ENCODE measurements at places on chromosomes 12 and 14.

DNA sequence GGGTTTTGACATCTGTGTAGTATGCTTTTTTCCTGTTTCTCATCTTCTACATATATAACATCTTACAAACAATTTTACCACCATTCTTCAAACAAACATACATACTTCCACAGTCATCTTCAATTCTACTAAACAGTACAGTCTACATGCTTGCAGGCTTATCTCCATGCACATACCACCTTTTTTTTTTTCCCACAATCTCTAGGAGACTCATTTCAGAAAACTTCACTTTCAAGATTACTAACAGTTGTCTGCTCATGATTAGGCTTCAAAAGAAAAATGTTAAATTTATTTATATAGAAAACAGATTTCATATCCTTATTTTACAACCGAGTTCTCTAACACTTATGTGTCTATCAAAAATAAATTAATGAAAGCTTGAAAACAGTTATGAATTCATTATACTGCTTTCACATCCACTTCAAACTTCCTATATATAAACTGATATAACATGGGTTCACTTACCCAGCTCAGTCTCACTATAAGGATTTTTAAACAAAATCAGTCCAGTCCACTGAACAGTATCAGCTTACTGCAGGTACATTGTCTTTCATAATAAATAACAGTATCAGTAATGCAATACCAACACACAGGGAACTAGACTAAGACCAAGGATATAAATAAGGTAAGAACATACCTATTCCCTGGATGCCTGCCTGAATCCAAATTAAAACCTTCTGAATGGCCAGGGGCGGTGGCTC lies 42.5 kb downstream of the LRP6 start:
- peak; percentile 47 for DNase-seq

DNA sequence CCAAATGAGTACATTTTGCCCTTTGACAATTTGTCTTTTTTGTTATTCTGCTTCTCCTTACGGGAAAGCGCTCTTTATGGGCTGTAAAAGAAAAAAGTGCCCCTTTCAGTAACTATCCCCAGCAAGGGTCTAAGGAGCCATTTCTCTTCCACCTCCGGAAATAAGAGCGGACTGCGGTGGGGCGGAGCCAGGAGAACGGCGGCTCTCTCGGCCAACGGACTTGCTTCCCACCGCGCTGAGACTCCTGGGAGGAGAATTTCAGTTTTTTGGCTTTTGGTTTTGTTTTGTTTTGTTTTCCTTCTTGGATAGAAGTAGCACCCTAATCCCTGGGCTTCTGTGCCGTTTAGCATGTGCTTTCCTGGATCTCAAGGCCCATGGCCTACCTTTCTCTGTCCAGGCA lies 43.5 kb downstream of the ZNF641 start:
- DNase-seq: no peak

DNA sequence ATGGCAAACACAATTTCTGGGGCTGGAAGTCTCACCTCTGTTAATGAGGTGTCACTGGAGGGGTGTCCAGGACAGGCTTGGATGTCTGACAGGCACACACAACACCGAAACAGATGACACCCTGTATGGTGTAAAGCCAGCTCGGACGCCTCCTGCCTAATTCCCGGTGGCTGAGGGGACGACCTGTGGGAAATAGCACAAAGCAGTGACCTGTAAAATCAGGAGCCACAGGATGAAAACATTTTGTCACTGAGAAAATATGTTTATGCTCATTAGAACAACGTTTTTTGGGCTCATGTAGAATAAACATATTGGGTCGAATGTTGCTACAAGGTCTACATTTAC lies 285.0 kb upstream of the RTL1 start:
- no peak for DNase-seq

- DNase-seq: no peak
Measured at GRCh38 chr12:13377698-13378097, 181.2 kb downstream of the EMP1 start.

- DNase-seq: no peak
Measured at GRCh38 chr12:64983771-64984278, 137.3 kb downstream of the WIF1 start.

GRCh38 chr12:97435153-97435552 lies 27.5 kb upstream of the RMST start:
- no peak for DNase-seq

DNA sequence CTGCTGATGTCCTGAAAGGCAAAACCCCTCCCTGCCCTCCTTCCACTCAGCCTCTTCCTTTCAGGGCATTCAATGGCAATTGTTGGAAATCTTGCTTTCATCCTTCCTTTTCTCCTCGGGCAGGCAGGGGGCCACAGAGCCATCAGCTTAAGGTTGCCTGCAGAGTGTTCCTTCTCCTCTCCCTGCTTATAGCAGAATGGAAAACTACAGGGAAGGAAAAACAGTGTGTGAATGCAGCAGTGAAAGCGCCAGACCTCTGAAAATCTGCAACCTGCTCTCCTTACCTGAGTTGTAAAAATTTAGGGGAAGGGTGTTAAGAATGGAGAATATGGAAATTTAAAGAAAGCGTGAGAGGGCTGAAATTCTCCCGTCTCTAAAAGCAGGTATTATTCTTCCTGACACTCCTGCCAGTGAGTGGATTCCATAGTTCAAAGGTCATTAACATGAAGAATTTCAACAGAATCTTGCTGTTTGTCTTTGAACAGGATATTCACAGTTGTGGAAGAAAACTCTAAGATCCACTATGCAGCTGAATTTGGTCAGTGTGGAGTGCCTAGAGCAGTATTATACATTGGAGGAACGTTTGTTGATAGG lies 348.8 kb downstream of the KCNH5 start:
- no peak for DNase-seq

DNA sequence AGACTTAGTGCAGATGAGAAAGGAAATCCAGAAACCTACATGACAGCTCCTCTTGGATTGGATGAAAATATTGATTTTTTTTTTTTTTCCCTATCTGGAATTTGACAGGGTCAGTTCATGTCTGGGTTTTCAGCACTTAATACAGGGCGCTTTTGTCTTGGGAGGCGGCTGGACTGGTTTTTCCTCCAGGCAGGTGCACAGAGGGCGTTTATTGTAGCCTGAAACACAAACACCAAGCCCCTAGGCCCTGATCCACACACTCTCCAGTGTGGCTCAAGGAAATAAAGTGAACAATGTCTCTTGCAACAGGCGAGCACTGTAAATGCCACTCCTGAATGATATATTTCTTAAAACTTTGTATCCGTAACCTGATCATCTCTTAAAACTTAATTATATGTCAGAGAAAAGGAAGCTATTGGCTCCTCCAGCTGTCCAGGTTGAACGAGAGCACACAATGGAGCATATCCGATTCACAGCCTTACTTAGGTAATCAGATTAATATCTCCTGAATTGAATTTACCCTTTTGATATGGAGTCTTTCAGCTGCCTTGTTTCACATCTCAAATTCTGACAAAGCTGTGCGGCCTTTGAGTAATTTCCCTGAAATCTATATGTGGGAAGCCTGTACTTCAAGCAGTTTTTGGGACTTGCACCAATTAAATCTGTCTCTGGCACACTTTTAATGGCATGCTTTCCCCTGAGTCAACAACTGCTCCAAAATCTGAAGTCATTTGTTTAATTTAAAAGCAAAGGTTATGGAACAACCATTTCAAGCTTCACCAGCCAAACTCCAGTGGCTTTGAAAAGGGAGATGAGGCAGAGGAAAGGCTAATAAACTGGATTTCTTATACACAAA lies 485.7 kb downstream of the ZFP36L1 start:
- DNase-seq: no peak

DNA sequence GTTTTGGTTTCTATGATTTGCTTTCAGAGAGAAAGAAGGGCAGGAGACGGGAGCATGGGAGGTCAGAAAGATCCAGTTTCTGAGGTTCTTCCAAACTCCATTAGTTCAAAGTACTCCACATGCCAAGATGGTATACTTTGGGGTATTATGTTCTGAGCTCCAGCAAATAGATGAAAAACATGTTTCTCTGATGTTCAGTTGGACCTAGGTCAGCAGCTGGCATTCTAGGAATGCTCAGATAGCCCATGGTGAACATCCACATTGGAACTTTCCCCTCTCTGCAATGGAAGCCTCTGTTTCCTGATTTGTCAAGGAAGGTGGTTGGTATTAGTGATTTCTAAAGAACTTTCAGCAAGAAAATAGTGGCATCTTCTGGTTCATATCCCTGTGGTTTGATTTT lies 257.5 kb downstream of the KTN1 start:
- DNase-seq: no peak

DNA sequence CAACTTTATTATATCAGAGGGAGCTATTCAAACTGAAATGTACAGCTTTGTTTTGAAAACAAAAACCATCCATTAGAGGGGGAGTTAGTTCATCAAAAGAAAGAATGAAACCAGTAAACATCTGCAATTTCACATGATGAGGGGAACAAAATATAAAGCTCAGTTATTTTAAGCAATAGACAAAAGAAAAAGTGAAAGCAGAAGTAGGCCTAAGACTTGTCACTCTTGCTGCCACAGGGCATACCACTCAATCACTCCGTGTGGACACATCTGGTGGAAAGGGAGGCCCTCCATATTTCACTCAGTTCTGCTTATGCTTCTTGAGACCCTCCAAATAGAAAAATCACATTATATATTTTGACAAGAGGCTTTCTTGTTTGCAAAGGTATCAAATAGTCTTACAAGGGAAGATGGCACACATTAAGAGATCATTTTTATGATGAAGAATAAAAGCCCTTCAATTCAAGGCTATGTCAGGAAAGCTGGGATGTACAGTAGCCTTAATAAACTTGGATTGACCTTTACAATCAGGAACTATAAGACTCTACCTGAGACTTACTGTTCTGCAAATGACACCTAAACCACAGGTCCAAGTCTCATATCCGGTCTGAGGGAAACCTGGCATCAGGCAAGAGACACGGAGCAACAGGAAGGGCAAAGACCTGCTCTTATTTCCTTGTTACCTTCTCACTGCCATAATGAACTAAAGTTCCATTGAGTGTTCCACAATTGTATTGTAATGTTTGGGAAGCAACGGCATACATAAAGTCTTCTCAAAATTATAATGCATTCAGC lies 222.5 kb upstream of the GRIP1 start:
- no peak for DNase-seq

DNA sequence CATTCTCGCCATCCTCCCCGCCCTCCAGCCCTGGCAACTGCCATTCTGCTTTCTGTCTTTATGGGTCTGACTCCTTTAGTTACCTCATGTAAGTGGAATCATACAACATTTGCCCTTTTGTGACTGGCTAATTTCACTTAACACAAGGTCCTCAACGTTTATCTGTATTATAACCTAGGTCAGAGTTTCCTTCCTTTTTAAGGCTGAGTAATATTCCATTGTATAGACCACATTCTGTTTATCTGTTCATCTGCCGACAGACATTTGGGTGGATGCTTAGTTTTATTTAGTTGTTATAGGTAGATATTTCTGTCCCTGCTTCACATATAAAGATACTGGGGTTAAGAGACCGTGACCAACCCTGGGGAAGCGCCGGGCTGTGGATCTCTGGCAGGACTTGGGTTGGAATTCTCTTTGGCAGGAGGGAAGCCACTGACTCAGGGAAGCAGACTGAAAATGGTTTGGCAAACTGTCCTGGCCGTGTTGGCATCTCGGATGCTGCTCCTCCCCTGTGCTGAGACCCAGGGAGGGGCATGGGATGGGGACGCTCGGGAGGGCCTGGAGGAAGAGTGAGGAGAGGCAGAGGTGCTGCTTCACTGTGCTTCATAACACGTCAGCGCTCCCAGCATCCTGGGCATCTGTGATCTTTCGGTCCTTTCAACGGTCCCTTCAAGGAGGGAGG lies 38.9 kb downstream of the TEAD4 start:
- DNase-seq: peak; percentile 44

Measured in GM03348 (cell line).